ENCODE measurements at places on chromosomes 4 and X.

- DNase-seq, result no peak
Observed at GRCh38 chr4:174429701-174430410, 92.4 kb downstream of the HPGD start.

- DNase-seq, result no peak
Observed at GRCh38 chr4:156799121-156799589, 172.4 kb downstream of the PDGFC start.

GRCh38 chrX:19772096-19772821 lies 115.1 kb downstream of the SH3KBP1 start:
- DNase-seq, result no peak

DNA sequence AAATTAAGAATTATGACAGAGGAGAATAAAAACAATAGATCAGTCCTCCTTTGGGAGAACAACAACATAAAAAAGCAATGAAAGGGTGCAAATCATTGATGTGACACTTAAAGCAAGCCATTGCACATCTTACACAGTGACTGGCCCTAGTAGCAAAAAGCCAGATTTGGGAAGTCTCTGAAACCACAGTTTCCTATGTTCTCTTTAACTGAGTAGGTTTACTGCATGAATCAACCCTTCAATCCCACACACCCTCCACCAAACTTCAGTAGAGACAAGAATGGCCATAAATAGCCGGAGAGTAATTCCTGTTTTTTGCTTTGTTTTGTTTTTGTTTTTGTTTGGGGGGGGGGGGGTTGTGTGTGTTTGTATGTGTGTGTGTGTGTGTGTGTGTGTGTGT lies 180.8 kb downstream of the VEGFC start:
- DNase-seq, result no peak

DNA sequence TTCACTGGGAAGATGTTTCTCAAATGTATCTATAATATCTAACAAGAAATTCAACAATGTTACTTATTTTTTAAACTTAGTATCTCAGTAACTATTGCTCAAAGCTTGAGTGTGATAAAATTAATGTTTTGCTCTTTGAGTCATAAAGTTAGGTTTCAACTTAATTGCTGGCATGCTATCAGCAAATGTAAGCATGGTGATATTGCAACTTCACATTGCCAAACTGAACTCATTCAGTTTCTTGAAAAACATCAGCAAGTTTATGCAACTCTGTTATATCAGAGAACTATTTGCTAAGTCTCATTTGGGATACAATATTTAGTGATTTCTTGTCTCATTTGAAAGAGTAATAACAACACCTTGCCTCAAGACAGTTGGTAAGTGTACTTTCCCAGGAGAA lies 91.2 kb upstream of the KLF3 start:
- no peak for DNase-seq

Data from stimulated activated CD4-positive, alpha-beta T cell treated with anti-CD3 and anti-CD28 coated beads, Interleukin-4, amount 100 ng/mL, for 4 hours (primary cell).